ENCODE measurements at places on chromosomes 16 and 17.

DNA sequence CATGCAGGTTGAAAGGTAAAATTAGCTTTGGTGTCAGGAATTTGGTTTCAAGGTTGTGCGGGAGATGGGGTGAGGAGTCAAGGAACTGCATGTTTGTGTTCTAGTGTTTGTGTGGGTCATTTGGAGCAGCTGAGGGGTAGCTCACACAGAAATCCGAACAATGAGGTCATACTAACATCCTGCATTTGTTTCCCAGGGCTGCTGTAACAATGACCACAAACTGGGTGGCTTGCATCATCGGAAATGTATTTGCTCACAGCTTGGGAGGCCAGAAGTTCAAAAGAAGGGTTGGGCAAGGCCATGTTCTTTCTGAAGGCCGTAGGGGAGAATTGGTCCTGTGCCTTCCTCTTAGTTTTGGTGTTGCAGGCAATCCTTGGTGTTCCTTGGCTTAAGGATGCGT is 287.4 kb downstream of the HAPSTR1 start:
- DNase-seq = no peak

DNA sequence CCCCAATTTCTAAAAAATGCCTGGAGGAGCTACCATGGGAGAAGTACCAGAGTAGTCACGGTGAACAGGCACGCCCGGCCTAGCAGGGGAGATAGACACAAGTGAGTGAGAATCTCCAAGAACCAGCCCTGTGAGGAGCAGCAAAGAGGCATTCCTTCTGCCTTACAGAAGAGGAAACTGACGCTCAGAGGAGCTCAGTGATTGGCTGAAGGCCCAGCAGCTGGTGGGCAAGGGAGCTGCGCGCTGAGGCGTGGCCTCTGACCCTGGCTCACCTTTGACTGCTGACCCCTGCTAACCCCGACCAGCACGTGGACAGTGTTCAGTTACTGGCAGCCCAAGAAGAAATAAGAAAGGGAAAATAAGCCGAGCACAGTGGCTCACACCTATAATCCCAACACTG is 1.8 kb downstream of the C16orf96 start:
- no peak for DNase-seq

GRCh38 chr17:30091771-30092170 is 24.8 kb upstream of the NSRP1 start:
- no peak for DNase-seq

DNA sequence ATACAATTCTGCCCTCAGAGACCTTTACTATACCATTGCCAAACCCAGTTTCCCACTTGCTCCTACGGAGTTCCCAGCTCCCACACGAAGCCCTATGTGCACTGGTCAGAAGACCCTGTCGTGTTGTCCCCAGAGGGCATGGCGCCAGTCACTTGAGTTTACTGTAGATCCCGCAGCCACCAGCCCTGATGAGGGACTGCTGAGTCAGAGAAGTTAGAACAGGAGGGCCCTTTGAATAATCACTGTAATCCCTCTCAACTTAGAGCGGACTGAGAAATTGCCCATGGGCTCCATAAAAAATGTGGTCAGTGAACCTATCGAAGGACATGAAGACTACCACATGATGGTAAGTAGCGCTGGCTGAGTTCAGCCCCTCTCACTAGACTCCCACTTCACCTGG is 9.2 kb downstream of the UBFD1 start:
- DNase-seq = no peak

- no peak for DNase-seq
These were observed 53.5 kb downstream of the SOCS1 start for GRCh38 chr16:11202260-11203091.
